ENCODE measurements at places on chromosomes 5 and 9. TPM values are rescaled to one million over a fixed set of nuclear protein-coding genes. Genes with fewer than 3 reads are reported as not detected.

The CCIN gene
- 2.8 TPM for total RNA-seq

DNA sequence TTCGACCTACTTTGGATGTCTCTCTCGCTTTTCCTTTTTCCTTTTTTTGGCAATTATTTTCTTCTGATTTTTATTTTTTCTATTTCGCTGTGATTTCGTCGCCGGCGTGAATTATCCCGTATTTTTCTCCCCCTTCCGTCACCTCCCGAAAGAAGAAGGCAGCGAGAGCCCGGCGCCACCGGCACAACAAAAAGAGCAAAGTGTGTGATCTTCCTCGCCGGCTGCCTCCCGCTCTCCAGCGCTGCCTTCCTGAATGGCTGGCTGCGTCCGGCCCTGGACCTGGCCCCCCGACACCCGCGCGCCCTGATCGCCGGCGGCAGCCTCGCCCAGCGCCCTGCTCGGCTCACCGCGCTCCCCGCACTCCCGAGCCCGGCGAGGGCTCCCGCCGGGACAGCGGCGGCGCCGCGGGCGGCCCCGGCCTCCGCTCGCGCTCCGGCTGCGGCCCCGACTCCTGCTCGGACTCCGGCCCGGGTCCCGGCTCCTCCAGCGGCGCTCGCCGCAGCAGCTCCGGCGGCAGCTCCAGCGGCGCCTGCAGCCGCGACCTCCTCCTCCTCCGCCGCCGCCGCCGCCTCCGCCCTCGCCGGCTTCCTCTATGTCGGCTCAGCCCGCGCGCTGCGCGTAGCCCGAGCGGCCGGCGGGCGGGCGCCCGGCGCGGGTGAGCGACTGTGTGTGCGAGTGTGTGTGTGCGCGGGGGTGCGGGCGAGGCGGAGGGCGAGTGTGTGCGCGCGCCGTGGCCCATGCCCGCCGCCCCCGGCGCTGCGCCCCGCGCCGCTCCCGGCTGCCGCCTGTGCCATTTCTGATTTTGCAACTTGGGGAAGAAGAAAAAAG, 960 bp downstream of the NR2F1 start:
- H3K4me1 ChIP-seq: peaks cover 17% of the 10 kb centered on the region
- no peaks in the 10 kb centered on the region for H3K27me3 ChIP-seq
- peak overlapping the region; percentile 59 for H3K27ac ChIP-seq
- peak; percentile 81 for DNase-seq
- H3K4me3 ChIP-seq: peak overlapping the region; percentile 98
- H3K36me3 ChIP-seq: no peaks in the 10 kb centered on the region

GRCh38 chr9:128554155-128554862, 1.9 kb downstream of the SPTAN1 start:
- H3K27ac ChIP-seq: peak overlapping the region; percentile 92
- DNase-seq: peak; percentile 97
- peaks cover 74% of the 10 kb centered on the region for H3K4me1 ChIP-seq

GRCh38 chr5:101212942-101213514, 309.9 kb upstream of the ST8SIA4 start:
- H3K27me3 ChIP-seq: no peaks in the 10 kb centered on the region
- no peak overlapping the region for H3K4me3 ChIP-seq
- H3K36me3 ChIP-seq: no peaks in the 10 kb centered on the region
